ENCODE measurements at places on chromosomes 1 and 21. TPM values are rescaled to one million over a fixed set of nuclear protein-coding genes. Genes with fewer than 3 reads are reported as not detected.

Gene GLIS1
- 0.63 TPM for total RNA-seq

Gene HRNR
- total RNA-seq = not detected

Gene SYPL2
- 1.2 TPM for total RNA-seq

Gene S100A16
- total RNA-seq = 499 TPM

Gene CD1B
- total RNA-seq = not detected

Gene TMPRSS3
- 4.1 TPM for total RNA-seq

Gene SPATA21
- not detected for total RNA-seq

Gene RTCA
- 42.3 TPM for total RNA-seq
